ENCODE measurements at places on chromosomes 5 and 9.
A peak's percentile ranks its signal among the peaks of the same experiment; 100 is the strongest.

GRCh38 chr5:1502046-1502736 is 21.6 kb downstream of the LPCAT1 start:
- DNase-seq, result no peak

DNA sequence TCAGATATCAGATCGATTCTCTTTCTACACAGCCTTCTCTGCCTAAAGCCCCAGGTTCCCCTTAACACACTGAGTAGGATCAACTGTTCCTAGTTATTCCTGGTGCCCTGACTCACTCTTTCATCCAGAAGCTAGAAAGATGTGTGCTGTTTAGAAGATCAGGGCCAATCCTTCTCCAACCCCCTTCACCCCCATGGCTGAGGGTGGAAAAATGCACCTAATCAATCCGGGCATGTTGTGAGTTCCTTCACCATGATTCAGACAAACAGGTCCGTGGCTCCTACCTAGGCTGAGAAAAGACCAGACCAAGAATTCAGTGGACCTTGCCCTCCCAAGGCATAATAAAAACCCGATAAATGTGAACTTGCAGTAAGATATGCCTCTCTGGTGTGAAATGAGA is 85.4 kb upstream of the EQTN start:
- no peak for DNase-seq

DNA sequence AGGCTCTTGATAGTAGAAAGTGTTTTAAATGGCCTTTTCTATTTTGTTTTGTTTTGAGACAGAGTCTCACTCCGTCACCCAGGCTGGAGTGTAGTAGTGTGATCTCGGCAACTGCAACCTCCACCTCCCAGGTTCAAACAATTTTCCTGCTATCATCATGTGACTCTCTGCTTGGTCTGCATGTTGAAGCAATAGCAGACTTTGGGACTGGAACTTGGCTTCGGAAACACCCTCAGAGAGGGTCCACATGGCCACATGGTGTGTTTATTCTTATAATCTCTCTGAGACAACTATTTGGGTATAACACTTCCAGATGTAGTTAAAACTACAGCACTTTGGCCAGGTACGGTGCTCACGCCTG is 10.9 kb downstream of the SLC1A1 start:
- no peak for DNase-seq

DNA sequence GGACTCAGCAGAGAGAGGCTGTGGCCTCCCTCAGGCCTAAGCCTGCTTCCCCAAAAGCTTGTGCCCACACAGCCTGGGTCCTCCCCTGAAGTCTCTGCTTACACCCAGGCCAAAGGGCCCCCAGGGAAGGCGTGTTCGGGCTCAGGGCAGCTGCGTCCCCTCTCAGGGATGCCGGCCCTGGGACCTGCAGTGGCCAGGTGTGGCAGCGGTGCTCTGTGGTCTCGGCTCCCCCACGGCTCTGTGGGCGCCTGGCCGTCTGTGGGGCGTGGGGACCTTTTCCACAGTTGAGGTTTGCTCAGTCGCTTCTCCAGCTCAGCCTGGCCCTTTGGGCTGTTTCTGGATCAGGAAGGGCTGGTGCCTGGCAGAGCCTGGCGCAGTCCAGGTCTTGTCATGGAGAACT is 75.9 kb downstream of the RXRA start:
- DNase-seq, result no peak

DNA sequence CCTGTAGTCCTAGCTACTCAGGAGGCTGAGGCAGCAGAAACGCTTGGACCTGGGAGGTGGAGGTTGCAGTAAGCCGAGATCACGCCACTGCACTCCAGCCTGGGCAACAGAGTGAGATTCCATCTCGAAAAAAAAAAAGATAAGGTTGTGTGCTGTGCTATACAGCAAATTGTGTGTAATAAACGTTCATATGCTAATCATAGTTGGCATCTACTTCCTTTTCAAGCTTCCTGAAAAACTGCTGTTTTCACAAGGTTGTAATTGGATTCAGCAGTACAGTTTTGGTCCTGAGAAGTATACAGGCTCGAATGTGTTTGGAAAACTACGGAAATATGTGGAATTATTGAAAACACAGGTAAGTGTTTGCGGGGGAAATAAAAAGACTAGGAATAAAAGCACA is 25.5 kb downstream of the OTULINL start:
- no peak for DNase-seq

- DNase-seq, result no peak
These were observed 36.2 kb downstream of the MCCC2 start for GRCh38 chr5:71623221-71623794.

- no peak for DNase-seq
These were observed 103.9 kb downstream of the TRIO start for GRCh38 chr5:14247054-14247386.

DNA sequence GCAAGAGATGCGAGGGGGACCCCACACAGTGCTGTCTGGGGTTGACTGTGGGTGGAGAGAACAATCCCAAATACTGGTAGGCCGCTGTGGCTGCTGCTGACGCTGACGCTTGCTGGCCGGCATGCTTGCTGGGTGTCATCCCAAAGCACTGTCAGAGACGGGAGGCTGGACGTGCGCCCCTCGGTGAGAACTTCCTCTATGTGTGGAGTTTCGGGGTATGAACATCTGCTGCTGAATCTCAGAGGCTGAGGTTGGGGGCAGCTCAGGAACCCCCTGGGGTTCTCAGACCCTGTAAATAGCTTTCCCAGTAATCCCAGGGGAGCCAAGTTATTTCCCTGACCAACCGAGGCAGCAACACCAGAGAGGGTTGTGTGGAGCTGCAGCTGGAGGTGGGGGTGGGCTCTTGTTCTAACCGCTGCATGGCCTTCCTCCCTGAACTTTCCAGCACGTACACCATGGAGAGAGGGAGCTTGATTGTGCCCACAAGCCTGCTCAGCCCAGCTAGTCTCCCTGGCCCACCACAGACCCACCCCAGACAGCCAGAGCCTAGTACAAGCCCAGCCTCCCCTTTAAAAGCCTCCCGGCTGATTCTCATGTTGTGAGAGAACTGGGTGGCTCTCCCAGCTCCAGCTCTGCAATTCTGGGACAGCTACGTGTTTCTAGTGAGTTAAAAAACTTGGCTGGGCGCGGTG is 21.8 kb upstream of the SLC12A7 start:
- no peak for DNase-seq

GRCh38 chr9:112647596-112647995 is 70.3 kb downstream of the INIP start:
- no peak for DNase-seq

DNA sequence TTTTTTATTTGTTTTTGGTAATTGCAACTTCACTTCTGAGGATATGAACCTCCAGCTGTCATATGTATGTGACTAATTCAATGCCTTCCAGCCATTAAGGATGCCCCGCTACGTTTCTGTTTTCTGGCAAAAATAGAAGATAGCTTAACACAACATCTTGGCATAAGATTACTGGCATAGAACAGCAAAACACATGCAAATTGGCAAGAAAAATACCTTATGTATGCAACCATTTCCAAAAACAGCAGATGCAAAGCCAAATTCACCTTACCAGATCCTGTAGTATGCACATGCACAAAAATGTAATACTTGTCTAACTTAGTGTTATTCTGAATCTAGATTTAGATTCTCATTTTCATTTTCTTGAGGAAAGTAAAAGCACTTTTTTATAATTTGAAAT is 461.1 kb upstream of the CYLC2 start:
- no peak for DNase-seq

DNA sequence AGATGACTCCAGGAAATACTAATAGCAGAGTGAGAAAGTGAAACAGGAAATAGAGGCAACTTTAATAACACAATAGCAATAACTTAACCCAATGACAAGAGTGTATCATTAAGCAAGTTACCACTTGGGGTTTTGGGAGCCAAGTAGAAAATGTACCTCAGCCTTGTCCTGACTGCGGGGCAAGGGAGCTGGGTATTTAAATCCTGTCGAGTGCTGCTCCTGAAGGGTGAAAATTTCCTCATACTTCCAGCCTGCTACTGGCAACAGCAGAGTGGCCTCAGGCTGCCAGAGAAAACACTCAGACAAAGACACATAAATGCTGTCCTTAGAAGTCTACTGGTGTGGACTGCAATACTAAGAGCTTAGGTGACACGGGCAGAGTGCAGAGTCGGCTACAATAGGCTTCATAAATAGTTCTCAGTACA is 112.5 kb upstream of the EMB start:
- no peak for DNase-seq

- no peak for DNase-seq
These were observed 179.0 kb upstream of the TARS1 start for GRCh38 chr5:33261747-33262146.

DNA sequence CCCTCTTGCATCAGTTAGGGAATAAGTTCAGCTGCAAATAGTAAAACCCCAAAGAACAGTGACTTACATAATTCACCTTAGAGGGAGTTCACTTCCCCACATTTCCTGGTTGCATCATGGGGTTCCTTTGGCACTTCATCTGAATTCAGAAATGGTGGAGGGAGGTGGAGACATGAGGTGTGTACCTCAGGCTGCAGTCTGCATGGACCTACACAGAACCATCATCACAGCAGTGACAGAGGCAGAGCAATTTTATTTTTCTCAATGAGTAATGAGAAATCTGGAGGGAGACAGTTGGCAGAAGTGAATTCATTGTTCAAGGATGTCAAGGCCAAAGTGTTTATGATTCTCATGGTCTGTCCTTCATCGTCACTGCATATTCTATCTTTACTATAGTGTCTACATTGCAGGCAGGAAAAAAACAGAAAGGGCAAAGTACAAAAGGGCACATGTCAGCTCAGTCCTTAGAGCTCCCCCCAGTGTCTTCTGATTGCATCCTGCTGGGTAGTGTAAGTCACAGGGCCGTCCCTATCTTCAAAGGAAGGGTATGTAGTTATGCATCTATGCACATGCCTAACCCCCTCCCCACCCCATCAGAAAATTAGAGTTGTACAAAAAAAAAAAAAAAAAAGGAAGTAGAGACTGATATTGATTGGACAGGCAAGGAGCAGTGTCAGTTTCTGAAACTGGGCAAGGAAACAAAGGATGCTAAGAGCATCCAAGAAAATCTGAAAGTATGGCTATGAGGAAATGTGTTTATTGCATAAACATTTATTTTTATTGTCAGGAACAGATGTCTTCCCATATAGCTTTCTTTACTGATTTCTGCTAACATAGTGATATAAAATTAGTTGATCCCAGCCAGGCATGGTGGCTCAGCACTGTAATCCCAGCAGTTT is 132.7 kb upstream of the APC start:
- no peak for DNase-seq

DNA sequence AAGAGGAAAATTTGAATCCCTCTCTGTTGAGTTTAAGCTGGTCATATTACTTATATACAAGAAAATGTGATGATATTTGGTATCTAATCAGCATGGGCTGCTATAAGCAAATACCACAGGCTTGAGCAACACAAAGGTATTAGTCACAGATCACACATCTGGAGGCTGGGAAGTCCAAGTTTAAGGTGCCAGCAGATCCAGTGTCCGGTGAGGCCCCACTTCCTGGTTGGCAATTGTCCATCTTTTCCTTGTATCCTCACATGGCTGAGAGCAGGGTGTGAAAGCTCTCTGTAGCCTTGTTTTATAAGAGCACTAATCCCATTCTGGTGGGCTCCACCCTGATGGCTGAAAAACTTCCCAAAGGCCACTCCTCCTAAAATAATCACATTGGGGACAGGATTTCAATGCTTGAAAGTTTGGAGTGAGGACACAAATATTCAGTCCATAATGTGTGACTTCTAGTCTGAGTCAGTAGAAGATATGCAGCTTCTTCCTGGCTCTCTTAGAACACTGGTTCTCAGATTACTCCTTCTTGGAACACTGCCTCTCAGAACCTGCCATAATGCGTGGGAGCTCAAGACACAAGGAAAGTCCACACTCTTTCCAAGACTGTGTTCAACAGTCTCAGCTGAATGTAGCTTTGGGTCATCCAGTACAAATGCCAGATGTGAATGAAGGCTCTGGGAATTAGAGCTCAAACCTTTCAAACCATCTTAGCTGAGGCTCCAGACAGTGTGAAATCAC is 124.1 kb downstream of the PRDM9 start:
- DNase-seq, result peak; percentile 12

DNA sequence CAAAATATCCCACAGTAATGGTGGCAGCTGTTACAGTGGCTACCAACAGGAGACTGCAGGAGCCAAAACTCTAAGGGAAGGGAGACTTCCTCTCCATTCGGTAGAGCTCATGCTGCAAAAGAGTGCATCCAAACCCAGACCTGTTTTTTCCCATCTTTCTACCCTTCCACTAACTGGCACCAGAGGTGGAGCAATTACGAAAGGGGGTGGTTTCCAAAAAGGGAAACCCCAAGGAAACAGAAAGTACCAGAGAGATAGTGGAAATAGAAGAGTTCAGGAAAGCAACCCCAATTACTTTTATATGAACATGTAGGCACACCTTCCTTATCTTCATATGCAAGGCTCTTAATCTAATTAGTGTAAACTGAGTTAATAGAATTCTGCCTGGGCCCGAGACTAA is 7.3 kb upstream of the WDR41 start:
- no peak for DNase-seq

GRCh38 chr9:108272349-108272899 is 583.4 kb downstream of the ACTL7B start:
- no peak for DNase-seq

DNA sequence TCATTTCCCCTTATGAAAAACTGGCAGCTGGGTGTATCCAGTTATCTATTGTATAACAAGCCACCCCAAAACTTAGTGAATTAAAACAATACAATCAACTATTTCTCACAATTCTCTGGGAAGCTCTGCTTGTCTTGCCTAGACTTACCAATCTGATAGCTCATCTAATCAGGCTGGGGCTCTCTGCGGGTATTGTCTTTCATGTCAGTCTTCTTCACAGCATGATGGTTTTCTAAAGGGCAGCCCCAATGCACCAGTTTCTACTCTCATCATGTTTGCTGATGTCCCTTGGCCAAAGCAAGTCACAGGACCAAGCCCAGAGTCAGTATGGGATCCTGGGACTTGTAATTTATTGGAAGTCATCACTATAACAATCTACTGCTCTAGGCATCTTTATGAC is 433.5 kb downstream of the KIAA0825 start:
- DNase-seq, result no peak

DNA sequence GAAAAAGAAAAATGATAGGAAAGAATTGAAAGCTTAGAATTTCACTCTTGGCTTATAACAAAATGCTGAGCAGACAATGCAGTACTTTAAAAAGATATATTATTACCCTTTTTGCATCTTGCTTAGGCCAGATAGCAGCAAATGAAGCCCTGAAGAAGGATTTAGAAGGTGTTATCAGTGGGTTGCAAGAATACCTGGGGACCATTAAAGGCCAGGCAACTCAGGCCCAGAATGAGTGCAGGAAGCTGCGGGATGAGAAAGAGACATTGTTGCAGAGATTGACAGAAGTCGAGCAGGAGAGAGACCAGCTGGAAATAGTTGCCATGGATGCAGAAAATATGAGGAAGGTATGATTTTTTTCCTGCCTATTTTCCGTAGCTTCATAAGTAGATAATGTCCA is 50.8 kb downstream of the CNTRL start:
- DNase-seq, result no peak

- no peak for DNase-seq
These were observed 45.5 kb upstream of the IL7R start for GRCh38 chr5:35811108-35811741.

DNA sequence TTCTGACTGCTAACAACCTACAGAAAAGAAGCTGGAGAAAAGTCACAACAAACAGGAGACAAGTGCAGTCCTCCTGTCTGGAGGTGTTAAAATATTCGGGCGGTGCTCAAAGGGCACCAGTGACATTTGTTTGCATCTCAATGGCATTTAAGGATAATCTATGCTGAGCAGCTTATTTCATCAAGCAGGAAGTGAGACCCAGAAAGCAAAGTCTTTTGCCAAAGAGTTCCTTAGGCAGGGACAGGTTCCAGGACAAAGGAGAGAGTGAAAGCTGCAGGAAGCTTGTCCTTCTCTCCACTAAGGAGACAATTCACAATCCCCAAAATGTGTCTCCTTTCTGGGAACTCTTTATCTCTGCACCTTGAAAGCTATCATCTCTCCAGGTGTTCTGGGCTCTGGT is 38.7 kb upstream of the CDK20 start:
- DNase-seq, result no peak

Data from retinal pigment epithelial cell (primary cell).